Stimulated activated CD8-positive, alpha-beta memory T cell treated with anti-CD3 and anti-CD28 coated beads, Interleukin-15, amount 100 ng/mL, for 4 hours (primary cell): ENCODE measurements at places on chromosomes 6 and 20.

GRCh38 chr20:10832141-10832540 is 158.3 kb upstream of the JAG1 start:
- DNase-seq, result no peak

GRCh38 chr6:125164696-125165095 is 11.1 kb downstream of the TPD52L1 start:
- no peak for DNase-seq

GRCh38 chr20:5864873-5865587 is 85.3 kb downstream of the TRMT6 start:
- DNase-seq, result no peak

- DNase-seq, result no peak
These were observed 23.7 kb upstream of the TRPC4AP start for GRCh38 chr20:35116258-35116657.

- DNase-seq, result no peak
These were observed 435.4 kb downstream of the BCKDHB start for GRCh38 chr6:80541886-80542285.

GRCh38 chr6:46484081-46484820 is 7.0 kb downstream of the RCAN2 start:
- no peak for DNase-seq

- DNase-seq, result no peak
These were observed 453.1 kb upstream of the SLC35B3 start for GRCh38 chr6:8888468-8888867.

DNA sequence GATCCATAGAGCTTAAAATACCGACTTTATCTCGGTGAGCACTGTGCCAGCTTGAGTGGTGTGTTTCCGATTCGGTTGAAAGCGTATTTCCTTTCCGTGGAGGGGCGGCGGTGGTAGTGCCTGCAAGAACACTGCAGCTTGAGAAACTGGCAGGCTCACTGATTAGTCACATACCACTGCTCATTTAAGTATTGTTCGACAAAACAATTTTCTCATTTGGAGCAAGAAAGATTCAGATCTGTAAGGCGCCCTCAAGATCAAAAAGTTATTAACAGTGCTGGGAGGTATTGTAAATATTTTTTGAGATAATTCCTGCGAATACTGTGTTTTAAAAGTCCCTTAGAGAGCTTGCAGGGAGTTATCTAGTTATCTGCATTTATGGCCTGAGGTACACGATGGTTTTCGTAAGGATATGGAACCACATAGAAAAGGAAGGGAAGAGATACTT is 1.3 kb downstream of the MAPK14 start:
- DNase-seq, result peak; percentile 70

GRCh38 chr6:160167604-160168399 is 46.2 kb downstream of the SLC22A1 start:
- DNase-seq, result no peak

- no peak for DNase-seq
These were observed 167.9 kb upstream of the MYLIP start for GRCh38 chr6:15960740-15961634.

DNA sequence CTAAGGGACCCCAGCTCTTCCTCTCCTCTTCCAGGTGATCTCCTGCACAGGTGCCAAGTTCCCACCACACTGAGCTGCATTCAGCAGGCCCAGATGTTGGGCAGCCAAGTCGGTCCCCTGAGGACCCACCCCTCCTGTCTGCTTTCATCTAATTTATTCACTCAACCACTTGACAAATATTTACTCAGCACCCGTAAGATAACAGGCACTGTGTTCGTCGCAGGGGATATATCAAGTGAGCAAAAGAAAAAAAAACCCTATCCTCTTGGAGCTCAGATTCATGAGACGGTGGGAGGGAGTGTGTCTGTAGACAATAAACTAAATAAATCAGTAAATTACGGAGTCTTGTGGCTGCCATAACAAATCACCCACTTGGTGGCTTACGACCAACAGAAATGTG is 143.6 kb downstream of the MRPL14 start:
- no peak for DNase-seq

DNA sequence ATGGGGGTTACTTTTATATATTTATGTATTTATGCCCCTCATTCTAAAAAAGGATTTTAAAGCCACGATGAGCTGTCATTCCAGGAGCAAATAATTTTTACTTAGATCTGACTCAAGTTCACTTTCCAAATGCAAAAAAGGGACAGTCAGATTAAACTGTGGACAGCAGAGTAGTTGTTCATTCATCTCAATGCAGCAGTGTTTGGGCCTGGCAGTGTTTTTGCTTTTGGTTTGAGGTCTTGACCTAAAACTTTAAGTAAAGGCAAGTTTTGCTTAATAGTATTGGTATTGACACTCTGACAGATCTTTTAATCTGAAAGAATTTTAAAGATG is 13.9 kb downstream of the JARID2 start:
- DNase-seq, result no peak

DNA sequence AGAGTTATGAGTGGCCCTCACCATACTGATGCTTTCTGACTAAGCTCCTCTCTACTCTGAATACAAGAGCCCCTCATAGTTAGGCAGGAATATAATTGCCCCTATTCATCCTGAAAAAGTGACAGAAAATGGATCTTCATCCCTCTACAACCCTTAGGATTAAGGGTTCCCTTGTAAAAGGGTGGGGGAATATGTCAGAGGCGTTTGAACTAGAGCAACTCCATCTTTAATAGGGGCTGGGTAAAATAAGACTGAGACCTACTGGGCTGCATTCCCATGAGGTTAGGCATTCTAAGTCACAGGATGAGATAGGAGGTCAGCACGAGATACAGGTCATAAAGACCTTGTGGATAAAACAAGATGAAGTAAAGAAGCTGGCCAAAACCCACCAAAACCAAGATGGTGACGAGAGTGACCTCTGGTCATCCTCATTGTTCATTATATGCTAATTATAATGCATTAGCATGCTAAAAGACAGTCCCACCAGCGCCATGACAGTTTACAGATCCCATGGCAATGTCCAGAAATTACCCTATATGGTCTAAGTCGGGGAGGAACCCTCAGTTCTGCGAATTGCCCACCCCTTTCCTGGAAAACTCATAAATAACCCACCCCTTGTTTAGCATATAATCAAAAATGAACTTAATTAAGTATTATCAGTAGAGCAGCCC is 4.7 kb upstream of the GTF3C6 start:
- DNase-seq, result no peak

DNA sequence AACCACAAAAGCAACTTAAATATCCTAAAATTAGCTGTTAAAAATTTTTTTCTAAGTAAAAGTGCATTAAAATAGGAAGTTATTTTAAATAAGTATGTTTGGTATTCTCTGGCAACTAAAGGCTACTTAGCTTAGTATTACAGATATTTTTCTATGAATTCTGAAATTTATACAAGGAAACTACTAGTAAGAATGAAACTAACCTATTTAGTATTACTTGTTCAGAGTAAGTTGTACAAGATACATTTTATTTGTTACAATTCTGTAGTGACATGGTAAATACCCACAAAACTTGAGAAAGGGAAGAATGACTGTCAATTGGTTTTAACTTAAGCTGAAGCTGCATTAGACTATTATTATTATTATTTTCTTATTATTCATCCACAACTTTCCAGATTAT is 6.5 kb downstream of the PHIP start:
- DNase-seq, result no peak

GRCh38 chr20:50446351-50447101 is 63.7 kb upstream of the PTPN1 start:
- no peak for DNase-seq

DNA sequence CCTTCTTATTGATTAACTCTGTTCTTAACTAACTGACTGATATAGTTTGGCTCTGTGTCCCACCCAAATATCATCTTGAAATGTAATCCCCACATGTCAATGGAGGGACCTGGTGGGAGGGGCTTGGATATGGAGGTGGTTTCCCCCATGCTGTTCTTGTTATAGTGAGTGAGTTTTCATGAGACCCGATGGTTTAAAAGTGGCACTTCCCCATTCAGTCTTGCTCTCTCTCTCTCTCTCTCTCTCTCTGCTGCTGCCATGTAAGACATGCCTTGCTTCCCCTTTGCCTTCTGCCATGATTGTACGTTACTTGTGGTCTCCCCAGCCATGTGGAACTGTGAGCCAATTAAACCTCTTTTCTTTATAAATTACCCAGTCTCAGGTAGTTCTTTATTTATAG is 81.8 kb upstream of the SPACA1 start:
- DNase-seq, result no peak

GRCh38 chr6:143928853-143929252 is 64.6 kb downstream of the ZC2HC1B start:
- DNase-seq, result no peak

DNA sequence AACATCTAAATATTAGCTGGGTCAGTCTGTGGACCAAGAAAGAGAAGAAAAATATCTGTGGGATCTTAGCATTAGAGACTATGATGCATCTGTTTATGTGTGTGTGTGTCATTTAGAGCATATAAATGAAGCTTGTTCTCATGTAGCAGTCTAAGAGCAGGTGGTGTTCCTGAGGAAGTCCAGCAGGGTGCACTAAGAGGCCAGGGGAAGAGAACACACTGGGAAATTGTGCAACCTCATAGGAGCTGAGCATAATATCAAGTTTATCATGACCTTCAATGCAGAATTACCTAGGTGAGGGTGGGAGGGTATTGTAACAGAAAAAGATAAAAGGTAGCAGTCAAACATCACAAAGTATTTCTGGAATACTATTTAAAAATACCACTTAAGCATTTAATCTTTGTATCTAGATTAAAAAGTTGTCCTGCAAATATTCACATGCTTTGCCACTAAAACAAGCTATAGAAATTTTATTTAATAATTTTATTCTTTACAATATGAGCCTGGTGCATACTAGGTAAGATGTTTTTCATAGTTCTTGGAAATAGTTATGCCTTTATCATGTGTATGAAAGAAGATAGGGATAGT is 80.5 kb downstream of the SMPDL3A start:
- DNase-seq, result no peak

DNA sequence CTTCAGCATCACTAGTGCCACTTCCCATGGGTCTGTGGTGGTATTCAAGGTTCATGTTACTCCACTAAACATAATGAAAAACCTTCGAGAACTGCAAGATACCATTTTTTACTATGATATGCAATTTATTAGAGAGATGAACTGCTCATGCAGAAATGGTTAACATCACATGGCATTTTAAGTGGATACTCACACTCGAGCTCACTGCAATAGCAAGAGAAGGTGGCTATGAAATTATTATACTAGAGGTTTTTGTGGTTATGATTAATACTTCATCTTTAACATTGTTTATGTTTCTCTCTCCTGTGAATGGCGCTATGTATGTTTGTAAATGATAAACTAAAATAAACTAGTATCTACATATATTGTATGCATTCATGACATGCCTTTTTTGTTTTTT is 35.1 kb downstream of the SCAF8 start:
- DNase-seq, result no peak

DNA sequence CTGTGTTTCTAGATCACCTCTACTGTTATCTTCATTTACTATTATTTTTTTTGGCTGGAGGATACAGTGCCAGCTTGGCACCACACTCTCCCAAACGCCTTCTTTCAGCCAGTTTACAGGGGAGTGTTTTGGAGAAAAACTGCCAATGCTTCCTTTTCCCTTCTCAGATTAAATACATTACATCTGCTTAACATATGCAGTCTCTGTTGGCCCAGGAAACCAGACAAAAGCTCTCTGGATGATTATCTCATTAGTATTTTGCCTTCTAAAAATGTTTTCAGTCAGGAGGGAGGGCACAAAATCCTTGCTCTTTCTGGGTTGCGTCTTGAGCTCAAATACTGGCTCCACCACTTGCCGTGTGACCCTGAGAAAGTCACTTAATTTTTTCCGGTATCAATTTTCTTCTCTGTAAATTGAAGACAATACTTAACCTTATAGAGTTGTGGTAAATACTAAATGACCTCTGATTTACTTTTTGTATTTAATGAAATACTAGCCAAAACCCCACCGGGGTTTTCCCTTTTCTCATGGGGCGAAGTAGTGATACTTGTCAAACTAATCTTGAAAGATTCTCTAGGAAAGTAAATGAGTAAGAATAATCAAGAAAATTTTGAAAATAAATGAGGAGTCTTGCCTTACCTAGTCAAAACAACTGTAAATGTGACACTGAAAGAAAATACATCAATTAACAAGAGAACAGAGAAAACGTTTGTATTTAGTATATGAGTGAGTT is 146.2 kb downstream of the MMS22L start:
- no peak for DNase-seq

DNA sequence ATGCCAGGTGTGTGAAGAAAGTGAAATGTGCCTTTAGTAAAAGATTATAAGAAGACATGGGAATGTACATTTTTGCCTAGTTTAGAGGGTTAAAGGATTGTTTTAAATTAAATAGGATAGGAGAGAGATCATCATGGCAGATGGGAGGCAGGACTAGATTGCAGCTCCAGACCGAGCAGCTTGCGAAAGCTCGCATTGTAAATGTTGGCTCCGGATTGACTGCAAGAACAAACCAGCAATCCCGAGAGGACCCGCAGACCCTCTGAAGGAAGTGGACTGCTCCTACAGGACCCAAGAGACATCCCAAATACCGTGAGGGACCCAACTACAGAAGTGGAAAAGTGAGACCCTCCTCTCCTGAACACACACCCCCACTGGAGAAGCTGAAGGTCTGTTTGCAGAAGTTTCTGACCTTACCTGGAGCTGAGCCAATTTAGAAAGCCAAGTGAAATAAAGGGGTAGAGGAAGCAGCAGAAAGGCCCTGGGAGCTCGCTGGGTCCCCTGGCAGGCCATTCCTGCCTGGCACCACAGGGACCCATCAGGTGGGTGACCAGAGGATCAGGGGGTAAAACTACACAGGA is 30.0 kb upstream of the TPD52L1 start:
- DNase-seq, result no peak

- DNase-seq, result no peak
These were observed 49.5 kb downstream of the SOBP start for GRCh38 chr6:107539409-107539808.

DNA sequence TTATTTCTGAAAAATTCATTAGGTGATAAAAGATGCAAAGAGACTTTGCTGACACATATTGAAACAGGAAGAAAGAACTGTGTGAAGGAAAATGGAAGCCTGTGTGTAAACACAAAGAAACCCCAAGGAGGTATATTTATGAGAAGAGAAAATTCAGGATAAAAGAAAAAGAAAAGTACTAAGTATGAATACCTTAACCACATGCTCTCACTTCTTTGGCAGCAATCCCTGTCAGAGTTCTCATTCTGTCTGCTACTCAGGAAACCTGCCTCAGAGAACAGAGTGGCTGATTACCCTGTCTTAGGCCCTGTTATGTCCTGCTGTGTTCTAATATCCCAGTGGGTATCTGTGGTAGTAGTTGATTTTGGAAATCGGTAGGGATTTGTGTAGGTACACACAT is 457.9 kb downstream of the TBC1D32 start:
- no peak for DNase-seq

DNA sequence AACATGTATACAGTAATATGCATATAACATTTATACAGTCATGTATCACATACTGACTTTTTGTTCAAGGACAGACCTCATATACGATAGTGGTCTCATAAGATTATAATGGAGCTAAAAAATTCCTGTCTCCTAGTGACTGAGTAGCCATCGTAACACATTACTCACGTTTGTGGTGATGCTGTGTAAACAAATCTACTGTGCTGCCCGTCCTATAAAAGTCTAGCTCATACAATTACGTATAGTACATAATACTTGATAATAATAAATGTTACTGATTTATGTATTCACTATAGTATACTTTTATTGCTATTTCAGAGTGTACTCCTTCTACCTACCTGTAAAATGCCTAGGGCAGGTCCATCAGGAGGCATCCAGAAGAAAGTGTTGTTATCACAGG is 17.4 kb downstream of the SERAC1 start:
- no peak for DNase-seq

GRCh38 chr6:7589221-7589620 is 777 bp upstream of the SNRNP48 start:
- no peak for DNase-seq
